ENCODE measurements at places on chromosomes 11 and 22.

- H3K27me3 ChIP-seq: no peaks in the 10 kb centered on the region
- no peak for DNase-seq
- H3K36me3 ChIP-seq: no peaks in the 10 kb centered on the region
- peaks cover 2% of the 10 kb centered on the region for H3K4me1 ChIP-seq
- peak overlapping the region; percentile 97 for H3K27ac ChIP-seq
These were observed 906 bp downstream of the CCDC90B start for GRCh38 chr11:83285151-83285770.

DNA sequence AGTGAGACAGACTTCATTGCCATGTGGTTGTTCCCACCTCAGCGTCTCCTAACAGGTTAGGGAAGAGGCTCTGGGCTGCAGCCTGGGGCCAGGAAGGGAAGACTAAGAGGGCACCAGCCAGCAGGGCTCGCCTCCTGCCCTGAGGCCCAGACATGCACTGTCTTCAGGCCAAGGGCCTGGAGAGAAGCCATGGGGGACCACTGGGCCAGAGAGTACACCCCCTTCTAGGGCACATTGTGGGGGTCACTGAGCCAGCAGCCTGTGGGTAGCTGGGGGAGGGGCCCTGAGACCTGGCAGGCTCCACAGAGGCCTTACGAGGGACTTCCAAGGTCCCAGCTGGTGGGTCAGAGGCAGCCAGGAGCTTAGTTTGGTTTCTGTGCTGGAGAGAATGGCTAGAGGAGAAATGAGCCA lies 25.0 kb upstream of the MYRF start:
- peak overlapping the region; percentile 26 for H3K27ac ChIP-seq
- H3K36me3 ChIP-seq: no peaks in the 10 kb centered on the region
- no peaks in the 10 kb centered on the region for H3K27me3 ChIP-seq
- DNase-seq: peak; percentile 49

DNA sequence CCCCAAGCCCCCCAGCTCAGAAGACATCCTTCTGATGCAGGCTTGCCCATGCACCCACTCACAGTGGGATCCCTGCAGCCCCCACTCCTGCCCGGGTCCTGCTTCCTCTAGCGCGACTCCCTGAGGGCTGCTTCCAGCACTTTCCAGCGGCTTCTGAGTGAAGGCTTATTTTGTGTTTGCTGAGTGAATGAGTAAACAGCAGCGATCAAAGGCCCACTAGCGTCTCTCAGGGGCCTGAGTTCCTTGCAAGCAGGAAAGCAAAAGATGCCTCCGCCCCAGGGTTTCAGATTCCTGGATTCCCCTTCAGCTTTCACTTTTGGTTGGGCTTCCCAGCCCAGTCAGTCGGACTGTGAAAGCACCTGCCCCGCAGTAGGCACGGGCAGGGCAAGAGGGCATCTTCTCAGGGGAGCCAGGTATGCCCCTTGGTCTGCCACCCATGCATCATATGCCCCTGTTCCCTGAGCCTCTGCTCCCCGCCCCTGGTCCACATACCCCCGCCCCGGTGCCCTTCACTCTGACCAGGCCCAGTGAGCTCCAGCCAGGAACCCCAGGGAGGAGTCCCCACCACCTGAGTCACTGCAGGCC lies 9.2 kb downstream of the FADD start:
- H3K27ac ChIP-seq: no peak overlapping the region
- DNase-seq: no peak
- H3K27me3 ChIP-seq: no peaks in the 10 kb centered on the region

- no peaks in the 10 kb centered on the region for H3K27me3 ChIP-seq
- no peaks in the 10 kb centered on the region for H3K36me3 ChIP-seq
- H3K27ac ChIP-seq: no peak overlapping the region
These were observed 1.6 kb upstream of the CEP295 start for GRCh38 chr11:93659841-93660240.

DNA sequence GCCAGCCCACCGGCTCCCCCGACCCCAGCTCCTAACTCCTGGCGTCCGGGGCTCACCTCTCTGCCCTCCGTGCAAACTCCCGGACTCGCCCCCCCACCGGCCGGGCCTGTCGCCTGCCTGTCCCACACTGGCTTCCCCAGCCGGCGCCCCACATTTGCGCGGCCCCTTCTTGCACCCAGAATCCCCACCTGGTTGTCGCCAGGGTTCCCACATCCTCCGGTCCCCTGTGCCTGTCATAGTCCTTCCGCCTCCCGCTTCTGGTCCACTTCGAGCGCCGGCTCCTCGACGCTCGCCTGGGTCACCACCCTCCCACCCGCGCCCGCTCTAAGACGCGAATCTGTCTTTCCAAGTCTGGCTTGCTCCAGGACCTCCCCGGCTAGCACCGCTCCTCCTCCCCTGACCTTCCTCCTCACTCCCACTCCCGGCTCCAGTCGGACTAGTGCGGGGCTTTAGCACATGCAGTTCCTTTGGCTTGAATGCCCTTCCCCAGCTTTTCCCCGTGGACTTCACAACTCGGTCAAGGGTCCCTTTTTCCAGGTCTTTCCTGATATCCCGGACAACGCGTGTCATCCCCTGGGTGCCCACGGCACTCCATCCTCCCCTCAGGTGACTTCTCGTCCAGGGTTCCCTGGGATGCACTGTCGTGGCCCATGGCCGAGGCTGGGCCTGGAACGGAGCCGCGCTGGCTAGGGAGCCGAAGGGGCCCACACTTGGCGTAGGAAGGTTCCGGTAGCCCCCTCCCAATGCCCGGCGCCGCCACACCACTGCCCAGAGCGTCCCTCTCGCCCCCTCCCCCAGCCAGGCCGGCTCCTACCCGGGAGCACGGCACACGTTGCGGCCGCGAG lies 635 bp downstream of the SCARF2 start:
- H3K27me3 ChIP-seq: no peaks in the 10 kb centered on the region
- DNase-seq: no peak
- peak overlapping the region; percentile 93 for H3K27ac ChIP-seq
- peak overlapping the region; percentile 81 for H3K4me3 ChIP-seq

- no peaks in the 10 kb centered on the region for H3K36me3 ChIP-seq
- H3K4me1 ChIP-seq: no peaks in the 10 kb centered on the region
- no peak overlapping the region for H3K27ac ChIP-seq
- no peaks in the 10 kb centered on the region for H3K27me3 ChIP-seq
- H3K4me3 ChIP-seq: no peak overlapping the region
These were observed 234.9 kb upstream of the ARHGAP20 start for GRCh38 chr11:110947096-110947495.

GRCh38 chr11:67136156-67136555 lies 17.1 kb downstream of the KDM2A start:
- H3K36me3 ChIP-seq: no peaks in the 10 kb centered on the region
- DNase-seq: no peak
- H3K27ac ChIP-seq: no peak overlapping the region
- H3K4me1 ChIP-seq: peaks cover 1% of the 10 kb centered on the region
- no peaks in the 10 kb centered on the region for H3K27me3 ChIP-seq
- no peak overlapping the region for H3K4me3 ChIP-seq

DNA sequence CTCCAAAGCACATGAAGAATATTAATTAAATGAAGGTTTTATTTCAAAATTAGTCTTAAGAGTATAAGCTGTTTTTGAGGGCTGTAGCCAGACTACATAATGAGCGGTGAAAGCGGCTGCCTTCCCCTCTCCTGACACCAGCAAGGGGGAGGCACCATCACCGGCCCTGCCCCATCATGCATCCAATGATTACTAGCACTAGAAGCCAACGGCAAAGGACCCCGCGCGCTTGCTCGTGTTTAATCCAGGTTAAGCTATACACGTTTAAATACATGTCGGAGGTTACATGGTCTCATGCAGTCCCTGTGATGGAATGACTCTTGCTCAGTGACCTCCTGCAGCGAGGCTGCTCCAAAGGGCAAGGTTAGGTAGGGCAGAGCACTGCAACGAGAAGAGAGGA lies 50.3 kb downstream of the FEZ1 start:
- no peaks in the 10 kb centered on the region for H3K36me3 ChIP-seq
- H3K27ac ChIP-seq: no peak overlapping the region
- no peaks in the 10 kb centered on the region for H3K27me3 ChIP-seq
- H3K4me3 ChIP-seq: no peak overlapping the region
- no peaks in the 10 kb centered on the region for H3K4me1 ChIP-seq
- DNase-seq: no peak

GRCh38 chr11:133911171-133911570 lies 45.6 kb downstream of the IGSF9B start:
- H3K4me3 ChIP-seq: no peak overlapping the region
- H3K27ac ChIP-seq: no peak overlapping the region
- DNase-seq: no peak

DNA sequence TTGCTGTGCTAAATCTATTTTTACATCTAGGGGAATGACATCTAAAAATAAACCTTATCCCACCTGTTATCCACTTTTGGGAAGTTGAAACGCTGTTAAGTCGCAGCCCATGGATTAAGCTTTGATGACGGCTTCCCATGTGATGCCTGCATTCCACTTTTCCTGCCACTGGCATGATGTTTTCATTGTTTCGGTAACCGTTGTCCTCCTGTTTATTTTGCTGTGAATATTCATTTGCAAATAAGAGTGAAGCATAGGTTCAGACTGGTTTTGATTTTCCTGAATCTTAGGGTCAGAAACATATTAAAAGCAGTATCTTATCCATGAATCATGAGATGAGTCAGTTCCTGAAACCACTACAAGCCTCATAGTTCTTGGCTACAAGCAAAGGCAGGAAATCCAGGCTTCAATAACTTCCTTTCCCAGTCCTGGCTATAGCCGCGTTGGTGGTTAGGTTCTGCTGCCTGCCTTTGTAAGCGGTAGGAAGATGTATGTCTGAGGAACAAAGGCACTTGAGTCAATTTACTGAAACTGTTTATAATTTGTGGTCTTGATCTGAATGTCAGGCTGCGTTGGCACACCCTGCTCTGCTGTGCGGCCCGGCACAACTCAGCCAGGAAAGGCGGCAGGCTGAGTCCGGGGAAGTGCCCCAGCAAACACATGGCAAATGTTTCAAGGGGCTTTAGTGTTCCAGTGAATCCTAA lies 19.4 kb downstream of the TEAD1 start:
- H3K27ac ChIP-seq: peak overlapping the region; percentile 74
- DNase-seq: peak; percentile 42
- peaks cover 21% of the 10 kb centered on the region for H3K4me1 ChIP-seq
- H3K36me3 ChIP-seq: no peaks in the 10 kb centered on the region

DNA sequence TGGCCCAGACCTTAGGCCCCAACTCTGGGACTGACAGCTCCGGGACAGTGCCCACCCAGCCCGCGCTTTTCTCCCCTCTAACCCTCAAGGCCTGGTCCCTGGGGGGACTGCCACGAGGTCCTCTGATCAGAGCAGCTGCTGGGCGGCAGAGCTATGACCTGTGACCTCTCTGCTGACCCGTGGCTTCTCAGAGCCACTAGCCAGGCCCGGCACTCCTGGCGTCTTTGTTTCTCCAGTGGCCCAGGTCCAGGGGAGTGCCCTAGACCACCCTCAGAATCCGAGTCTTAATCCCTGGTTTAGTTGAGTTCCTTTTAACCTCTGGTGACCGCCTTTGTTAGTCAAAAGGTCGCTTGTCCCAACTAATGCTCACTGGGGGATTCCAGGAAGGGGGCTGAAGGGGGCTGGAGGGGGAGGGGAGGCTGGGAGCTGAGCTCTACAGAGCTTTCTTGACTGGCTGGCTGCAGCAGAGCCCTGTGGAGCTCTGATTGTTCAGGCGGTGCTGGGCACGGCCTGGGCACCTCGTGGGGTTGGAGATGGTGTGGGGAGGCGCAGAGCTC lies 1.2 kb downstream of the FBLN1 start:
- no peaks in the 10 kb centered on the region for H3K36me3 ChIP-seq
- no peak for DNase-seq
- H3K27ac ChIP-seq: peak overlapping the region; percentile 33
- peak overlapping the region; percentile 60 for H3K4me3 ChIP-seq

DNA sequence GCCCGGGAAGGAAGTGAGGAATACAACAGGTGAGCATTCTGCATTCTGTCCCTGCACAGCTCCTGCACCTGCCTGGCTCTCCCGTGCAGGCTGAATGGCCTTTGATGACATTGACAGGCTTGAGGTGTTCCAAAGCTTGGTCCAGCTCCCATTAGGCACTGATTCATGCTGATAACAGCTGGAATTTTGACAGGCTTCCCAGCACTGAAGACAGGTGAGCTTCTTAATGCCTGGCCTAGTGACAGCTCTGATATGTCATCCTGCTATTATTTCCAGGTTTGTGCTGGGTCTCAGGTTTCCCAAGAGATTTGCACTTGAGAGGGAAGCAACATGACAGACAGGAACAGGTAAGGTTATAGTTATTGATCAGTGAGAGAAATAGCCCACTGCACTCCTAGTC lies 58.0 kb upstream of the MTNR1B start:
- no peak for DNase-seq
- no peaks in the 10 kb centered on the region for H3K36me3 ChIP-seq
- no peaks in the 10 kb centered on the region for H3K27me3 ChIP-seq
- no peak overlapping the region for H3K27ac ChIP-seq

- no peaks in the 10 kb centered on the region for H3K27me3 ChIP-seq
- H3K4me3 ChIP-seq: no peak overlapping the region
- H3K4me1 ChIP-seq: no peaks in the 10 kb centered on the region
- no peak overlapping the region for H3K27ac ChIP-seq
- DNase-seq: no peak
- no peaks in the 10 kb centered on the region for H3K36me3 ChIP-seq
These were observed 1.6 kb upstream of the HORMAD2 start for GRCh38 chr22:30078320-30079311.

GRCh38 chr11:60872124-60872960 lies 5.0 kb downstream of the ZP1 start:
- DNase-seq: peak; percentile 69
- no peak overlapping the region for H3K4me3 ChIP-seq
- H3K27ac ChIP-seq: no peak overlapping the region
- H3K36me3 ChIP-seq: no peaks in the 10 kb centered on the region
- H3K4me1 ChIP-seq: peaks cover 2% of the 10 kb centered on the region

- no peaks in the 10 kb centered on the region for H3K36me3 ChIP-seq
- no peak overlapping the region for H3K4me3 ChIP-seq
- no peaks in the 10 kb centered on the region for H3K27me3 ChIP-seq
- no peak for DNase-seq
These were observed 26.3 kb upstream of the RASL10A start for GRCh38 chr22:29341849-29342127.

GRCh38 chr22:44719586-44720368 lies 17.8 kb downstream of the PRR5 start:
- H3K4me1 ChIP-seq: no peaks in the 10 kb centered on the region
- no peak for DNase-seq
- H3K4me3 ChIP-seq: no peak overlapping the region
- no peaks in the 10 kb centered on the region for H3K27me3 ChIP-seq
- H3K36me3 ChIP-seq: no peaks in the 10 kb centered on the region

- H3K27me3 ChIP-seq: no peaks in the 10 kb centered on the region
- no peaks in the 10 kb centered on the region for H3K36me3 ChIP-seq
- DNase-seq: no peak
- H3K27ac ChIP-seq: no peak overlapping the region
- no peak overlapping the region for H3K4me3 ChIP-seq
- H3K4me1 ChIP-seq: no peaks in the 10 kb centered on the region
These were observed 15.6 kb upstream of the DENND5A start for GRCh38 chr11:9280655-9281301.

DNA sequence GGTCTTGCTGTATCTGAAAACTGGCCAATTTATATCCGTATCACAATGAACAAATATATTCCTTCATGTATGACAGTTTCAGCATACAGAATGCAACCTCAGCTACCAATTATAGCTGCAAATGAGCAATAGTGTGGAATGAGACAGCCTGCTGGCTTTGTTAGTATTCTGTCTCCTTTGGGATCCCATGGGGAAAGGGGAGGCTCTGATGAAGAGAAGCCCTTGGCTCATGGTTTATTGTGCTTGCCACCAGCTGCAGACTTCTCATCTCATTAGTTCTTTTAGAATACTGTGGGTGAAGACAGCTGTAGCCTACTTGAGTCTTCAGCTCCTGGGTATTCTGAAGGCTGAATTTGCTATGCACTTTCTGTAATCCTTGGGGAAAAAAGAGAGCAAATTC lies 42.4 kb downstream of the PITPNB start:
- peaks cover 17% of the 10 kb centered on the region for H3K4me1 ChIP-seq
- H3K36me3 ChIP-seq: no peaks in the 10 kb centered on the region
- H3K4me3 ChIP-seq: no peak overlapping the region
- no peaks in the 10 kb centered on the region for H3K27me3 ChIP-seq
